Transverse colon (tissue), 4 donors: ENCODE measurements at places on chromosomes 7 and 10. TPM values are rescaled to one million over a fixed set of nuclear protein-coding genes. Genes with fewer than 3 reads are reported as not detected.

PRSS2 gene
- not detected for total RNA-seq

PHYHIPL gene
- 0.27 TPM for total RNA-seq

ZNF786 gene
- total RNA-seq = 5.2 TPM

DNA sequence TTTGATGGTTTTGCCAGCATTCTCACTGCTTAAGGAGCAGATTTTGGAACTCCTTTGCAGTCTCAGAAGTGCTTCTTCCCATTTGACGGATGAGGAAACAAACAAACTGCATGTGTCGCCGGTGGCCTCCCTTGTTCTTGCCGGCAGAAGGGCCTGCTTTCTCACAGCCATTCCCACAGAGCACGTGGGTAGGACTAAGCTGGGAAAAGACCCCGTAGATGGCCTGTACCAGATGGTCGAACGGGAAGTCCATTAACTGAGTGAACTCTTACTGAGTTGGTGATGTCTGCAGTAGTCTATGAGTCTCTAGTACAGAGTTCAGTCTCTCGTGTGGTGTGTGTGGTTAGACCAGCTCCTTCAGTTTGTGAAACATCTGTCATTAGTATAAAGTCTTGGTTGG lies 131.9 kb downstream of the TRRAP start:
- DNase-seq = no peak

- DNase-seq = no peak
Observed at GRCh38 chr10:84522612-84523462, 194.4 kb downstream of the CCSER2 start.

DNA sequence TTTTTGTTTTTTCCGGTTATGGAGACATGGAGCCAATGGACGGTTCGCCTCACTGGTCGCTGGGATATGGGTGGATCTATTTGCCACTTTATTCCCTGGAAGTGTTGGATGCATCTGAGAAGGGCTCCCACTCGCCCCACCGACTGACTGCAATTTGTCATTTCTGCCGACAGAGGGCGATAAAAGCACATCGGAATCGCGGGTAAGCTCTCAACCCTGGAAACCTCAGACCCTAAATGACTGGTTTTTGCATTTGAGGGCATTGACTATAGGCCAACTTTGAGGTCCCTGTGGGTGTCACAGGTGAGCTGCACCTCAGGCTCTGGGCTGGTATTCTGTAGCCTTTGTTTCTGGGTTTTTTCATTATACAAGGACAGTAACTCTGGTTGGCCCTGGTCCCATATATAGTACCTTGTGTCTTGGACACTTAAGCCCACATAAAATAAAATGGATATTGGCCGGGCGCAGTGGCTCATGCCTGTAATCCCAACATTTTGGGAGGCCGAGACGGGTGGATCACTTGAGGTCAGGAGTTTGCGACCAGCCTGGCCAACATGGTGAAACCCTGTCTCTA lies 11.9 kb upstream of the OPALIN start:
- peak; percentile 47 for DNase-seq

DNA sequence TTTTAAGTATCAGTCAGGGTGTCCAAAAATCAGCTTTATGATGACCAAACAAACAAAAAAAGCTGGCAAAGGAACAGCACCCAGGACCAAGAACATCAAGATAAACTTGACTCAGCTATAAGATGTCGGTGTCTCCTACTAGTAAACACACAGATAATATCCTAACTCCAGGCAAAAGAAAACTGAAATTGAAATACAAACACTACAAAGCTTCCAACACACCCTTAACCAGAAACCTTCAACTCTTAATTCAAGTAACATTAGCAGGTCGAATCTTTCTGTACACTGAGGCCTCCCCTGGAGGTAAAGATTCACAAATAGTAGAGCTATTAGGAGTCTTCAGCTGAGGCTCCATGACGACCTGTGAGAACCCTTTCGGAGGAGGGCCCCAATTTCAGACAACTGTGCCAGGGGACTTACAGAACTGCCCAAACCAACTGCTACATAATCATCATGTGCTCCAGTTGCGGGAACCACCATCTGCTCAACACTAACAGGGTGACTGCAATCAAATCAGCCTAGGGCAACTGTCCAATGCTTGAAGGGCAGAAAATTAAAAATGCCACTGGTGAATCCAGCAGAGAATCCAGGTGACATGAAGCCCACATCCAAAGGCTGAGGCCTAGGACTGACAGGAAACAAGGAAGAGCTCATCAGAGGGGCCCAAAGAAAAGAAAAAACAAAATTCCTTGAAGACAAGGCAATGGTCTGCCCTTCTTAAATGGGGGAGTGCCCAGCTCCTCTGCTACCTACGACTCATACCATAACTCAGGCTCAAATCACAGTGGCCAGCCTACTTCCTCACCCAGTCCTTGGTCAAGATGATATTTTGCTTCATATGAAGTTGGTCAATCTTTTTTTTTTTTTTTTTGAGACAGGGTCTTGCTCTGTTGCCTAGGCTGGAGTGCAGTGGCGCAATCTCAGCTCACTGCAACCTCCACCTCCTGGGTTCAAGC lies 20.0 kb downstream of the XPNPEP1 start:
- no peak for DNase-seq

GRCh38 chr10:103543617-103544525 lies 50.4 kb downstream of the NEURL1 start:
- DNase-seq = no peak

GRCh38 chr7:106731187-106731586 lies 70.2 kb upstream of the CCDC71L start:
- no peak for DNase-seq
